ENCODE measurements at places on chromosomes 1 and 21. TPM values are rescaled to one million over a fixed set of nuclear protein-coding genes. Genes with fewer than 3 reads are reported as not detected.

The FBLIM1 gene
- 64.7 TPM for total RNA-seq

The RXFP4 gene
- total RNA-seq: not detected

DNA sequence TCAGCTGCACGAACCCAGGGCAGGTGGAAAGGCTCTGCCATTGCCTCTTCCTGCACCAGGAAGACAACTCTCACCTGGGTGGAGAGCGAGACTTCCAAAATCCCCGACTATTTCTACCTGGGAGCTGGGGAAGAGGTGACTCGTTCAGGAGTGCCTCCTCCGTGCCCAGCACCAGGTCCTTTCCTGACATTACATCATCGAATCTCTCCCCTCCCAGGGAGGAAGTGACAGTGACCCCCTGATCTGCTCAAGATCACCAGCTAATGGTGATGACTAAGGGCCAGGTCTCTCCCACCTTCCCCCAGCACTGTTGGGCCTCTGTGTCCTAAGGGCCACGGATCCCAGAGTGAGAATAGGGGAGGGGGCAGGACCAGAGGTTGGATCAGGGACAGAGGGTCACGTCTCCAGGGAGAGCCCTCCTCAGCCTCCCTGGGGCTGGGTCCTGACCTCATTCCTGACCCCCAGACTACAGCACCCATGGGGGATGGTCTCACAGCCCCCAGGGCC lies 6.8 kb downstream of the MEGF6 start:
- H3K27ac ChIP-seq: no peak overlapping the region
- no peak for DNase-seq
- H3K36me3 ChIP-seq: no peaks in the 10 kb centered on the region
- no peak overlapping the region for H3K4me3 ChIP-seq

- peaks cover 5% of the 10 kb centered on the region for H3K36me3 ChIP-seq
- H3K4me3 ChIP-seq: no peak overlapping the region
- no peak for DNase-seq
- no peak overlapping the region for H3K27ac ChIP-seq
- H3K27me3 ChIP-seq: no peaks in the 10 kb centered on the region
- no peaks in the 10 kb centered on the region for H3K4me1 ChIP-seq
These were observed 215.8 kb upstream of the PBX1 start for GRCh38 chr1:164343189-164343588.

Data from H9 (cell line).